ENCODE measurements at places on chromosomes 1 and 21.

DNA sequence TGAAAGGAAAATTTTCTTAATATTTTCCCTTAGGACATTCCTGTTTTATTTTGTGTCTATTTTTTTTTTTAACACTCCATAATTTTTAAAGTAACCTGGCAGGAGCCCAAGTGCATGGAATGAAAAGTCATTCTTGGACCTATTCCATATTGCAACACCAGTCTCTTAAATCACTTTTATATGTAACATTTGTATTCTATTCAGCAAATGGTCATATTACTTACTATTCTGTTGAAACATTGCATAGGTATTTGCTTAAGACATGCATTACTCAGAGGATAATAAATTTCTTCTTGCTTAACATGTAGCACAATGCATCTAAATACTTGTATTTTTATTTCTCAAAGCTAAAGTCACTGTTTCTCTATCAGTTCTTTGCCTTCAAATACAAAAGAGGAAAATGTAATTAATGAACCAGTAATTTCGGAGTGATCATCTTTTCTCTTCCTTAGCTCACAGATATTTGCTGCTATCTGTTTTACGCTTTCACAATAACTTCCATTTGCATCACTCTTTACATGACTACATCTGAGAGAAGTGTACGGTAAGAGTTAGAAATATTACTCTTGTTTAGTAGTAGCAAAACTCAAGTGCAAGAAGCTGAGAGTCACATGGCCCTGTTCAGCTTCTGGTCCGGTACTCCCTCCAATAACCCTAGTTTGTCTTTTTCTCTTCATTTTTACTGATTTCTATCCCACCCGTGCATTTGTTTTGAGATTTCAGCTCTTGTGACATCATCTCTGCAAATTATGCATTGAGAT lies 394.8 kb downstream of the USP25 start:
- no peak for DNase-seq

DNA sequence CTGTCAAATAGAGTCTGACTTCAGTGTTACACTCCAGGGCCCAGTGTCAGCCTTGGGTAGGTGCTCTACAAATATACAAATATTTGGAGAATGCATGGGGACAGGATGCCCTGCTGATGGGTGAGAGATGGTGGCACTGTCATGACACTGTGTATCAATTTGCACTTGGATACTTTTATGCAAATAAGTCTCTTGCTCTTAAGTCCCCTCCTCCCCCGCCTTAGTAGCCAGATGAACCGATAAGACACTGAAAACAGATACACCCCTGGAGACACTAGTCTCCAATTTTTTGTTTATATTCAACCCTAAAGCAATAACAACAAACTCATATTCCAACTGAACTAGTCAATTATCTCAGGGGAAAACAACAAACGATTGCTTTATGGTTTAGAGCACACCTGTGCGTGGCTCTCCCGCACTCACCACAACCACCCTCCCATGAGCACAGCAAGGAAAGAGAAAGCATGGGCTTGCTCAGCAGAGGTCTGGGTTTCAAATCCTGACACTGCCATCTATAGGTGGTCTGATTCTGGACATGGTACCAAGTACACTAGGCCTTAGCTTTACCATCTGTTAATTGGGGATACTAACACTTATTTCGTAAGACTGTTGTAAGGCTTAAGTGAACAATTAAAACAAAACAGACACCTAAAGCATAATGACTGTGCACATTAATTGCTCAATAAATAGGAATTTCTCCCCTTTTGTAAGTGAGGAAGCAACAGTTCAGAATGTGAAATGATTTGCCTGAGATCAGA lies 50.3 kb downstream of the HIVEP3 start:
- no peak for DNase-seq

DNA sequence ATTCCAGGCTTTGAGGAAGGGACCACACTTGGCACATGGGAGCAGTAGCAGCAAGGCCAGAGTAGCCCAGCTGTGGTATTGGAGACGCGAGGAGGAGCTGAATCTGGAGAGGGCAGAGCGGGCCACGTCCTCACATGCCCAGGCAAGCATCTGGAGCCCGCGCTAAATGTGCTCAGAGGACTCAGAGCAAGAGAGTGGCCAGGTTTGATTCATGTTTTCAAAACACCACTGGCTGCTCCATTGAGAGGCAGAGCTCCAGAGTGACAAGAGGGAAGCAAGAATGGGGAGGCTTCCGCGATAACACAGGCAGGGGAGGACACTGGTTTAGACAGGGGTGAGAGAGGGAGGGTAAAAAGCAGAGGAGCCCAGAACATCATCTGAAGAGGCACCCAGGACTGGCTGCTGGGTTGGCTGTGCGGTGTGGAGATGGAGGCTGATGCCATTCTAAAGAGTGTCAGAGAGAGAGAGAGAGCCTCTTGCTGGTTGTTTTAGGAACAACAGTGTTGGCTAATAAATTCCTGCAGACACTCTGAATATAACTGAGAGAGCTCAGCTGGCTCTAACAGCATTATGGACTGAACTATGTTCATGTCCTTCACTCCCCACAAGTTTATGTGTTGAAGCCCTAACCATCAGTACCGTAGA lies 32.3 kb downstream of the RCAN1 start:
- no peak for DNase-seq

- no peak for DNase-seq
These were observed 15.2 kb upstream of the GPR153 start for GRCh38 chr1:6275826-6276782.

- no peak for DNase-seq
These were observed 24.4 kb upstream of the AHCYL1 start for GRCh38 chr1:109959974-109960744.

- no peak for DNase-seq
These were observed 35.7 kb upstream of the PWP2 start for GRCh38 chr21:44071359-44072104.

GRCh38 chr1:164524810-164525209 lies 34.2 kb upstream of the PBX1 start:
- no peak for DNase-seq

GRCh38 chr1:28028873-28029654 lies 59.3 kb downstream of the EYA3 start:
- DNase-seq: no peak

DNA sequence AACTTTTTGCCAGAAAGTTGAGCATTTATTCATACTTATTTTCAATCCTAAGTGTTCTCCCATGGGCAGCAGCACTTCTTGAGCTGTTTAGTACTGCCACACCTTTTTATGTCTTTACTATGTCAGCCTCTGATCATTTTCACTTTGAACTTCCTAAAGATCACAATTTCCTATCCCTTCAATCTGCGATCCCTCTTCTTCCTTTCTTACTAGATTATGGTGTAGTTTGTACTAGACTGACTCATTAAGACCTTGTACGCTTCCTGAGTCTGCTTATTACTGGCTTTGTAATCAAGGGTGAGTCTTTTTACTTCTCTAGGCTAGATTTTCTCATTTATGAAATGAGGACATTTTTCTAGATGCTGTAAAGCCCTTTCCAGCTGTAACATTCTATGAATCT lies 55.1 kb downstream of the LRIG2 start:
- DNase-seq: no peak

- DNase-seq: no peak
These were observed 137.4 kb downstream of the FAM78B start for GRCh38 chr1:166029196-166029945.

DNA sequence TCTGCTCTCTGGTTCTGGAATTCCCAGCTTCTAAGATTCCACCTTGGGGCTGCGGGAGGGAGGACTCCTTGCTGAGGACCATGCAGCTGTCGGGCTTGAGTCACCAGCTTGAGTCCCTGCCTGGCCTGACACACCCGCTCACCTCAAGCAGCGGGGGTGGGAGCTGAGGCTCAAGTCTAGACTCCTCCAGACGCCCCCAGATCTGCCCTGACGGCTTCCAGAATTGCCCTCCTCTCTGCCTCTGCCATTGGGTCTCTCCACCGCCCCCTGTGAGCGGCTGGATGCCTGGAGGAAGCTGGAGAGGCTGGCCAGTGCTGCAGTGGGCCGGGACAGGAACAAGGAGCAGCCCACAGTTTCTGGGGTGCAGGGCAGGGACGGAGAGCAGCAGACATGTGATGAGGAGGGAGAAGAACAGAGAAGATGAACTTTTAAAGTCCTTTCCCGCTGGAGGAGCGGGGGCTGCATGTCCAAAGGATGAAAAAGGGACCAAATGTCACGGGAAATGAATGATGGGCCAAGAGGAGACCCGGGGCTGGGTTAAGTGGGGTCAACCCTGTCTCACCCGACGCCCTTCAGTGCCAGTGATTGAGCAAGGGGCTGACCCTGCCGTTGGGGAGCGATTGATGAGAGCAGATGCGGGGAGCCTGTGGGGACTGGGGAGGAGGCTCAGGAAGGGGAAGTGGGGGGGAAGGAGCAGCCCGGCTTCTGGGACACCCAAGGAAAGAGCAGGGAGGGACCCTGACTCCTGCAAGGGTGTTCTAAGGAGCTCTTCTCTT lies 13.5 kb downstream of the CRABP2 start:
- DNase-seq: no peak

DNA sequence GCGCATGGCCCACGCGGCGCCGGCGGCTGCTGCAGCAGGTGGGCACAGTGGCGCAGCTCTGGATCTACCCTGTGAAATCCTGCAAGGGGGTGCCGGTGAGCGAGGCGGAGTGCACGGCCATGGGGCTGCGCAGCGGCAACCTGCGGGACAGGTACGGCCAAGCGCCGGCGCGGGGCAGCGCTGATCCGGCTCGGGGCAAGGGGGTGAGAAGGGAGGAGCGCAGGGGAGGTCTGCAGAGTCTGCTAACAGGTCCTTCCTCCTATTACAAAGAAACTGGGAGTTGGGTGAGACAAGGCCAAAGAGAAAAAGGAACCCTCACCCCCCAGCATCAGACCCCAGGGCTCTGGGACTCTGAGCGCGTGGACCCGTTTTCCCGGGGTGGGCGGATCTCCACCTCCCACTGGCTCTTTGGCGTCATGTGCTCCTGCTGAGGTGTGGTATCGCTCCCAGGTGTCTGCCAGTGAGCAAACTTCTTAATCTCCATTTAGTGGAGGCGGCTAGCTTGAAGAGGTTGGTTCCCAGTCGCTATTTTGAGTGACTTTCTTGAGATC lies 431 bp downstream of the MTARC1 start:
- DNase-seq: no peak

DNA sequence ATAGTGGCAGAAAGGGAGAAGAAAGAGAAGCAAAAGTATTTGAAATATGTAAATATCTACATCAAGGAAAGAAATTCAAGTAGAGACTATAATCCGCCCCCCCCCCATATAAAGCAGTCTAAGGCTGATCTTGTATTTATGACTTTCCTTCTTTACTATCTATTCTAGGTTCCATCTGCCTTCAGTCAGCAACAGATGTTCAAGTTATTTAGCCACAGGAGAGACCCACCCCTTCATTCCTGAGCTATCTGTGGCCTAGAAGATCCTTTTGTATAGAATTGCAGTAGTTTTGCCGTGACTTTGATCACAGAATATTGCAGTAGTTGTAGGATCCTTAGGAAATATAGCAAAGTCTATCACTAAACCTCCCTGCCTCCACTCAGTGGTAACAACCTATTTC lies 10.7 kb upstream of the BSDC1 start:
- no peak for DNase-seq

- DNase-seq: no peak
These were observed 34.8 kb downstream of the HSPG2 start for GRCh38 chr1:21902026-21903012.

- DNase-seq: no peak
These were observed 4.6 kb upstream of the CTPS1 start for GRCh38 chr1:40974945-40975344.

- DNase-seq: no peak
These were observed 124.6 kb downstream of the PRDM2 start for GRCh38 chr1:13824626-13825025.

DNA sequence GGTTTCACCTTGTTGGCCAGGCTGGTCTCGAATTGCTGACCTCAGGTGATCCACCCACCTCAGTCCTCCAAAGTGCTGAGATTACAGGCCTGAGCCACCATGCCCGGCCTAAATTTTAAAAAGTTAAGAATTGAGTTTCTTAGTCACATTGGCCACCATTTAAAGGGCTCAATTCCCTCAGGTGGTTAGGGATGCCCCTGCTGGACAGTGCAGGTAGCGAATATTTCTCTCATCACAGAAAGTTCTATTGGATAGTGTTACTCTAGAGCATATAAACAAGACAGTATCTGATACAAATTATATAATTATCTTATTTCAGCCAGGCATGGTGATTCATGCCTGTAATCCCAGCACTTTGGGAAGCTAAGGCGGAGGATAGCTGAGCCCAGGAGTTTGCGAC lies 320.2 kb downstream of the ZP4 start:
- DNase-seq: no peak

- DNase-seq: no peak
These were observed 11.2 kb downstream of the TMEM9 start for GRCh38 chr1:201142849-201143725.

GRCh38 chr1:160726114-160726497 lies 12.9 kb upstream of the SLAMF7 start:
- no peak for DNase-seq

- no peak for DNase-seq
These were observed 49.1 kb upstream of the C1orf146 start for GRCh38 chr1:92168657-92169056.

DNA sequence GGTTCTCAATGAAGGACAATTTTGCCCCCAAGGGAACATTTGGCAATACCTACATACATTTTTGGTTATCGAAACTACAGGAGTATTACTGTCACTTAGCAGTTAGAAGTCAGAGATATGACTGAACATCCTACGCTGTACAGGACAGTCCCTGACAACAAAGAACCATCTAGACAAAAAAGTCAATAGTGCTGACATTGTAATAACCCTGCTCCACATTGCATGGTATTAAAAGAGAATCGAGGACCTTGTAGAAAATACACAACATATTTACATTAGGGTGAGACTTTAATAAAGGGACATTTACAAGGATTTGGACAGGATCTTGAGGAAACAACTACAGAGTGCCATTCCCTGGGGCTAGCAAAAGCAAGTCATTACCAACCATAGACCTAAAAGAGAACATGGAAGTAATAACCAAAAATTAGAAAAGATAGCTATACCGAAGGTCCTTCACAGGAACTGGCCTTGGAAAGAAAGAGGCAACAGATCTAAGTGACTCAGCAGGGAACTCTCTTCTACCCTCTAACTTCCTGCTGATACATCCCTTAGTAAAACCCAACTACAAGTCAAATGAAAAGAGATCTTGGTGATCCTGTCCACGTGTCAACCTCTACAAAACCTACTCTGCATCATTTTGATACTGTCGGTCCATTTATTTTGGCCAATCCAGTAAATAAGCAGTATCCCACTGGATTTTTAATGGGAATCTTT lies 40.2 kb downstream of the ANGPTL3 start:
- DNase-seq: no peak

- DNase-seq: no peak
These were observed 126.7 kb upstream of the KRTAP19-8 start for GRCh38 chr21:31164713-31165694.

- no peak for DNase-seq
These were observed 9.2 kb downstream of the PIGM start for GRCh38 chr1:160022330-160023310.

DNA sequence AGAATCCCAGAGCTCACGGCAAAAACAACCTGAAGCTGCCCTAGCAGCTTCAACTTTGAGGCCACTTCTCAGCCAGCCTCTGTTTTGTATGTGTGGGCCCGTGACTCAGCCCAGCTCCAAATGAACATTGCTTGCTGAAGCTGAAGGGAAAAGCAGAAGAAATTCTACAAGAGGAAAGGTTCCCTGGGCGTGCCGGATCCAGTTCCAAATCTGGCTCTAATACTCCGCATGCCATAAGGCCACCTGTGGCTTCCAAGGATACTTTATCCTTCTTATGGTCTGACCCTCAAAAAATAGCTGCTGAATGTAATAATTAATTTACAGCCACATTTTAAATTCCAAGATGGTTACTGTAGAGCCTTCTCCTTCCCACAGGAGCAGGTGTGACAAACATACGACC lies 24.3 kb downstream of the TSPAN2 start:
- no peak for DNase-seq

- no peak for DNase-seq
These were observed 313.9 kb downstream of the BARHL2 start for GRCh38 chr1:90402893-90403849.

All from stimulated activated CD4-positive, alpha-beta T cell treated with anti-CD3 and anti-CD28 coated beads, Interleukin-12 subunit alpha, Interleukin-12 subunit beta, amount 100 ng/mL, for 24 hours (primary cell).